ENCODE measurements at places on chromosomes 1 and 21.

- peak; percentile 29 for DNase-seq
Observed at GRCh38 chr1:187871177-187871845, 1042.6 kb downstream of the PLA2G4A start.

GRCh38 chr1:221717485-221717853 lies 24.4 kb downstream of the DUSP10 start:
- no peak for DNase-seq

DNA sequence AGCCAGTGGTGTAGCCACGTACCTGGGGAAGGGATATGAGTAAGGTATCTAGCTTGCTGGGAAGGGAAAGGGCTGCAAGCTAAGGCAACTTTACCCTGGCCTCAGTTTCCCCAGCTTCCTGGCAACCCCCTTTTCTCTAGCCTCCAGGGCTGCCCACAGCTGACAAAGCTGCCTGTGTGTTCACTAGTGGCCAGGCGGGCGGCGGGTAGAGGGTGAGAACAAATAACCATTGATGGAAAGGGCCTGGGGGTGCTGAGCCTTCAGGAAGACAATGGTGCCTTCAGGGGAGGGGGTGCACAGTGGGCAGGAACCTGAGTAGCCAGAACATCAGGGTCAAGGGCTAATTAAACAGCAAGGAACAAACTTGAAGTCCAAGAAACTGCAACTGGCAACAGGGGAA lies 6.1 kb downstream of the CERS2 start:
- DNase-seq = no peak

DNA sequence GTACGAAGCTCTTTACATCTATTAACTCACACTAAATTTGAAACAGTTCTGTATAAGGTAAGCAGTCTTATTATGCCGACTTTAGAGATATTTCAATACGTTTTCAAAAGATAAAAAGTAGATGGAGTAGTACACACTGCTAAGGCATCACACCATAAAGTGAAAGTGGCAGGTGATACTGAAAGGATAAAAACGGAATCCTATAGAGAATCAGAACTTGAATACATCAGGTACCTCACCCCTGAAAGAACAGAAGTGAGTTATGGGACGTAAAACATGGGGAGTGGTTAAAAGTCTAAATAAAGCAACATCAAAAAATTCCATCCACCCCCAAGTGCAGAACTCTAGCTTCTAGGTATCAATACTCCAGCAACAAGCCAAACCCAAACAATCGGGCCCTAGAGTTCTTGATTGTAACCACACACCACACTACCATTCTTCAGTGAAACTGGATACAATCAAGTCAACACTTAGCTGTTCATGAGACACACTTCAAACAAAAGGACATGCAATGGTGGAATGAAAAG lies 142.6 kb downstream of the SMYD3 start:
- no peak for DNase-seq

DNA sequence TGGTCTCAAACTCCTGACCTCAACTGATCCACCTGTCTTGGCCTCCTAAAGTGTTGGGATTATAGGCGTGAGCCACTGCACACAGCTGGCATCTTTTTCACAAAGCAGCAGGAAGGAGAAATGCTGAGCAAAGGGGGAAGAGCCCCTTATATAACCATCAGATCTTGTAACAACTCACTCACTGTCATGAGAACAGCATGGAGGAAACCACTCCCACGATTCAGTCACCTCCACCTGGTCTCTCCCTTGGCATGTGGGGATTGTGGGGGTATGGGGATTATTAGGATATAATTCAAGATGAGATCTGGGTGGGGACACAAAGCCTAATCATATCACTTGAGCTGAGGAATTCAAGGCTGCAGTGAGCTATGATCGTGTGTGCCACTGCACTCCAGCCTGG lies 3.0 kb upstream of the MFSD2A start:
- DNase-seq = no peak

GRCh38 chr1:17293681-17294425 lies 14.1 kb upstream of the PADI4 start:
- no peak for DNase-seq

- DNase-seq = no peak
Observed at GRCh38 chr1:239719642-239720258, 333.4 kb downstream of the CHRM3 start.

- no peak for DNase-seq
Observed at GRCh38 chr1:235410467-235410866, 43.2 kb downstream of the TBCE start.

- no peak for DNase-seq
Observed at GRCh38 chr1:179095377-179095776, 13.5 kb downstream of the TOR3A start.

- DNase-seq = no peak
Observed at GRCh38 chr1:25991937-25992688, 5.8 kb downstream of the PAFAH2 start.

DNA sequence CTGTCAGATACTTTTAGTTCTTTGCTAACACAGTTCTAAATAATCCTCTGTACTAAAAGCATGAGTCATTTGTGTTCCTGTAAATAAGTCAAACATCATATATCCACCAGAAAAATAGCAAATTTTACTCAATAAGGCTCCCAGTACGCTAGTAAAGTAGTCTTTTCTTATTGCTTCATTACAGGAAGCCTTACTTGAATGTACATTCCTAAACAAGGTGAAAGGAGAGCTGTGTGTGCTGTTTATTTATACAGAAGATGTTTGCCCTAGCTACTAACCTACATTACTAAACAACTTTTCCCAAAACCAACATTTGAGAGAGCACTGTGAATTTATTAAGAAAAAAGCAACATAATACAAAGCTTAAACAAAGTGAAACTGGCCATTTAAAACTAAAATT lies 52.0 kb downstream of the ZNHIT6 start:
- DNase-seq = no peak

- DNase-seq = no peak
Observed at GRCh38 chr1:41518471-41518870, 34.0 kb upstream of the EDN2 start.

DNA sequence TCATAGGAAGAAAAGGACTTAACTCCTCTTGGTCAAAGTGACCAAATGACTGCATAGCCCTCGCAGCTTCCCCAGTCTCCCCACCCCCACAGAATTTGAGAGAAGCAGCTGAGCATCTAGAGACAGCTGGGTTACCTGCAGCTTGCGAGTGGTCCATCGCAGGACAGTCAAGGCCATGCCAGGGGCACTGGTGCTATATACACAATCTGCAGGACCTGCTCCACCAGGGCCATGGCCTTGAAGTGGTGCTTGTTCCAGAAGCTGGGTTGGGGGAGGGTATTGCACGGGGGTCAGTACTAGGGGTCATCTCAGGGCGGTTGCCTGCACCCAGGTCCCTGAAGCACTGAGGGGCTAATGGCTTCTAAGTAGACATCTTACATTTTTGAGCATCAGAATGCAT lies 10.4 kb downstream of the MRTO4 start:
- no peak for DNase-seq

GRCh38 chr21:45057886-45058285 lies 16.5 kb upstream of the ADARB1 start:
- no peak for DNase-seq

DNA sequence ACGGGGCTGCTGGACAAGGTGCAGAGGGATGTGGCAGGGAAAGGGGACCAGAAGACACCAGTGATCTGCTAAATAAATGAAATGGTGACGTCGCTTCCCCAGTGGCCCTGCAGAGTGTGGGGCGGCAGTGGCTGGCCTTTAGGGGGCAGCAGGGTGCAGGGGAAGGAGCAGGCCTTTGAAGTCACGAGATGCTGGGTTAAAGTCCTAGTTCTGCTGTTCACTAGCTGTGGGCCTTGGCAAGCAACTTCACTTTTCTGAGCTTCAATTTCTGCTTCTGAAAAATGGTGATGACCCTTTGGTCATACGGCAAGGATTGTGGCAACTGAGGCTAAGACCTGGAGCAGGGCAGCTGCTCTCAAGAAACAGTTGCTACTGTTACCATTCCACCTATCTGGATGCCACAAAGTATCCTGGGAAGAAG lies 9.2 kb upstream of the GALE start:
- peak; percentile 89 for DNase-seq

DNA sequence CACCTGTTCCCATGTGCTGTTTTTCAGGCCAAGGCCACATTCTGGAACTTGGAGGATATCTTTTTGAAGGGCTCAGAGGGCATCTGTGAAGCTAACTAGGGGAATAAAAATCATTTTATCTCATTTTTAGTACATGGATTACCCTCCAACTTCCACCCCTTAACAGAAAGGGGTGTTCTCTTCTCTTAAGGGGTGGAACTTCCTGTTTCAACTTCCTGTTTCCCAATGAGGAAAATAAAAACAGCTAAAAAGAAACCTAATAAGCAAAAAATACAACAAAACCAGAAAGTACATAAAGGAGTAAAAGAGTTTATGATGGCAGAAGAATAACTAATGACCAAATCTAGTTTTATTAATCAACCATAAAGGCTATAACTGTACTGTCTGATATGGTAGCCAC lies 24.8 kb upstream of the SLC22A15 start:
- no peak for DNase-seq

DNA sequence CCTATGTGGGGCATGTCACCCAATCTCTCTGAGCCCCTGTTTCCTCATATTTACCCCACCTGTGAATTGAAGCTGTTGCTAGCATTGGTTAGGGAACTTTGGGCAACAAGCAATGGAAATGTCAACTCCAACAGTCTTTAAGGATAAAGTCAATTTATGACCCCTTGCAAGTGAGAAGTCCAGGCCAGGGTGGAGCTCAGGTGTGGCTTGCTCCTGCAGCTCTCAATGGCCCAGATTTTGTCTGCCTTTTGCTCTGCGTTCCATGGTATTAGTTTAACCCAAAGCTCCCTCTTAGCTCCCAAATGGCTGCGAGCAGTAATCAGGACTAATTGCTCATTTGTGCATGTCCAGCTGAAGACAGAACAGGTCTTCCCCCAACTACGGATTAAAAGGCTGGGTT lies 70.4 kb upstream of the ABCG1 start:
- no peak for DNase-seq

DNA sequence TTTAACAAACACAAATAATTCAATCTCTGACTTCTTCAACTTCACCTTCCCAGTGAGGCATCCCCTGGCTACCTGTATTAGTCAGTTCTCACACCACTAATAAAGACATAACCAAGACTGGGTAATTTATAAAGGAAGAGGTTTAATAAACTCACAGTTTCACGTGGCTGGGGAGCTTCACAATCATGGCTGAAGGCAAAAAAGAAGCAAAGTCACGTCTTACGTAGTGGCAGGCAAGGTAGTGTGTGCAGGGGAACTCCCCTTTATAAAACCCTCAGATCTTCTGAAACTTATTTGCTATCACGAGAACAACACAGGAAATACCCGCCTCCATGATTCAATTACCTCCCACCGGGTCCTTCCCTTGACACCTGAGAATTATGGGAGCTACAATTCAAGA lies 478.5 kb downstream of the ADGRL2 start:
- DNase-seq = no peak

- no peak for DNase-seq
Observed at GRCh38 chr1:24555591-24556413, at the start of gene NCMAP. Gene NCMAP (plus strand): TSS chr1:24556087. CDS start chr1:24595431, 39,344 bp downstream.

GRCh38 chr1:205142102-205142469 lies 20.3 kb upstream of the RBBP5 start:
- no peak for DNase-seq

DNA sequence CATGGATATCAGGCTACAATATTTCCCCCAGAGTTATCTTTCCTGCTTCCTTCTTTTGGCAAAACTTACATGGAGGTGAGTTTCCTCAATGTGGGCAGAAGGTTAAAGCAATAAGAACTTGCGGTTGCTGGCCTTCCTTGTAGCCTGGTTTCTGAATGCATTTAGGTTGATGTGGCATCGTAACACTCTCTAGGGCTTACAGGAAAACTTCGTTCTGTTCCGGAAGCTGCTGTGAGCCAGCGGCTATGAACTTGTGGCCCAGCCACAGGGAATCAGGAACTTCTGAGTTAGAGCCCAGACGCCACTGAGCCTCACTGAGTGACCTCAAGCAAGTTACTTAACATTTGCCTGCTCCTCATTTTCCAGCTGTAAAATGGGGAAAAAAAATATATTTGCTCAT lies 623.4 kb upstream of the ADAMTS5 start:
- DNase-seq = no peak

DNA sequence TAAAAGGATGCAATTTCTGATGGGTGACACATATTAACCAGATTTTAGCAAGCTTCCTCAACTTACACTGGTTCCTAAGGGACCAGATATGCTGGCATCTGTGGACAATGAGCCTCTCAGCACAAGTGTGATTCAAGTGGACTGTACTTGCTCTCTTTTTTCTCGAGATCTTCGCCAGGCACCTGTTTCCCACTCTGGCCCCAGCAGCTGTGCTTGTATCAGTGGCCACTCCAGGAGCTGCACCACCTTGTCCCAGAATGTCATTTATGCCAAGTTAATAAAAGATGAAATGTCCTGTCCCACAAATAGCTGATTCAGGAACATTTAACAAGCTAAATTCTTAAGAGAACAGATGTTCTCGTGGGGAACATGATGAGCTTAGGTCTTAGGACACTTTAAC lies 14.6 kb downstream of the C1orf198 start:
- no peak for DNase-seq

GRCh38 chr1:97947695-97948094 lies 26.9 kb upstream of the DPYD start:
- no peak for DNase-seq

DNA sequence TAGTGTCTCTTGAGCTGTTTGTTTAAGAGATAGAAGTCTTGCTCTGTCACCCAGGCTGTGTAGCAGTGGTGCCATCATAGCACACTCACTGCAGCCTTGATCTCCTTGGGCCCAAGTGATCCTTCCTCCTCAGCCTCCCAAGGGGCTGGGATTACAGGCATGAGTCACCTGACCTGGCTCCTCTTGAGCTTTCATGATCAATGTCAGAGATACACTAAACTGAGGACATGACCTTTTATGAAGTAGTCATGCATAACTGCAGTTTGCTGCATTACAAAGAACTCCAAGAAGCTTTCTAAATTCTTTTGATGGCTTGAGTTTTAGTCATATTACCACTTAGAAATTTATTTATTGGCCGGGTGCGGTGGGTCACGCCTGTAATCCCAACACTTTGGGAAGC lies 77.7 kb downstream of the CC2D1B start:
- DNase-seq = peak; percentile 34

- DNase-seq = no peak
Observed at GRCh38 chr1:86201311-86201710, 44.7 kb upstream of the COL24A1 start.

- DNase-seq = no peak
Observed at GRCh38 chr1:118820864-118821263, 167.3 kb downstream of the TBX15 start.

GRCh38 chr1:1239614-1240347 lies 6.7 kb downstream of the C1QTNF12 start:
- DNase-seq = no peak

GRCh38 chr1:206801467-206801866 lies 29.2 kb upstream of the IL10 start:
- no peak for DNase-seq

Measured in A673 (cell line).